ENCODE measurements at places on chromosomes 4 and X.

GRCh38 chrX:50638123-50638522 is 167.5 kb upstream of the DGKK start:
- DNase-seq = no peak

GRCh38 chrX:133265331-133265730 is 47.2 kb upstream of the TFDP3 start:
- no peak for DNase-seq

DNA sequence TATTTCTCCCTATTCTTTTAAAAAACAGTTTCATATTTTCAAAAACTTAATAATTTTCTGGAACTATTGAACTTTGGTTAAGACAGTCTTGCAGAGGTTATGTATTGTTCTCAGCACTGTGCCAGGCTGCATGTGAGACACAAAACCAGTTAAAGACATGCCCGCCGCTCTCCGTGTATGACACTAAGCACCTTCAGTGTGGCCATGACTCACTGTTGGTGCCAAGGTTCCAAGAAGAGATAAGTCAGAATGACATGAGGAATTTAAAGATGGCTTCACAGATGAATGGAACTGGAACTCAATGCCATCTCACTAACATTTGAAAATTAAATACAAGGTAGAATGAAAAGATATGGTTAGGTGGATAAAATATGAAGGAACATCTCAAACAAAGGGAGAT is 525.5 kb upstream of the ZFP42 start:
- no peak for DNase-seq

DNA sequence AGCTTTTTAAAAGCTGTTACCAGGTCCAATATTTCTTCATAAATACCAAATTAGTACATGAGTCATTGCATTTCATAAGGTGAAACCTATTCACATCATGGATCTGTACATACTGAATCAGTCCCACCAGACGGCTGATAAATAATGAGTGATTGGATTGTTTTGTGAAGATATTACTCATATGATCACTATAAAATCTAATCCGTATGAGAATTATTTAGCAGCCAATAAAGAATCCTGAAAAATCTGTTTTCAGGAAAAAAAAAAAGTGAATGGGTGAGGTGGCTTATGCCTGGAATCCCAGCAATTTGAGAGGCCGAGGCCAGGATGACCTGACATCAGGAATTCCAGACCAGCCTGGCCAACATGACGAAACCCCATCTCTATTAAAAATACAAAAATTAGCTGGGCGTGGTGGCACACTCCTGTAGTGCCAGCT is 438.1 kb downstream of the INPP4B start:
- DNase-seq = no peak

GRCh38 chr4:3613967-3614730 is 81.9 kb upstream of the LRPAP1 start:
- DNase-seq = no peak

- no peak for DNase-seq
Observed at GRCh38 chr4:119731146-119731742, 102.6 kb upstream of the PDE5A start.

DNA sequence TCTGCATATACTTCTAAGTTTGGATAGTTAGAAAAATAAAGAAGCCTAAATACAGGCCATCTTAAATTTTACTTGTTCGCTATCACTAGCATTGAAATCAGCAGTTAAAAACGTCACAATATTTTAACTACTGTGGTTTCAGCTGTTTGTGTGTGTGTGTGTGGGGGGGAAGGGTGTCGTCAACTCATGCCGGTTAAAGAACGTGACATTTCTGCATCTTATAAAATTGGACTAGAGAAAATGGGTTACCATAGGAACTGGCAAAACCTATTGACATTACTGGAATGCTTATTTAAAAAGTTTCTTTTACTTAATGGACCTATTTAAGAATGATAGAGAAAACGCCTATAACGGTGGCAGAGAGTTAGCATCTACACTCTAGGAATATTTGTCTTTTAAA is 1.2 kb upstream of the CNKSR2 start:
- no peak for DNase-seq
